Stomach (tissue), 19 donors: ENCODE measurements at places on chromosomes 3 and 15.

- H3K4me3 ChIP-seq: no peak overlapping the region
- no peak for DNase-seq
- peaks cover 22% of the 10 kb centered on the region for H3K27me3 ChIP-seq
- peaks cover 21% of the 10 kb centered on the region for H3K4me1 ChIP-seq
- H3K27ac ChIP-seq: no peak overlapping the region
Observed at GRCh38 chr15:101504866-101505609, 15.5 kb upstream of the PCSK6 start.

DNA sequence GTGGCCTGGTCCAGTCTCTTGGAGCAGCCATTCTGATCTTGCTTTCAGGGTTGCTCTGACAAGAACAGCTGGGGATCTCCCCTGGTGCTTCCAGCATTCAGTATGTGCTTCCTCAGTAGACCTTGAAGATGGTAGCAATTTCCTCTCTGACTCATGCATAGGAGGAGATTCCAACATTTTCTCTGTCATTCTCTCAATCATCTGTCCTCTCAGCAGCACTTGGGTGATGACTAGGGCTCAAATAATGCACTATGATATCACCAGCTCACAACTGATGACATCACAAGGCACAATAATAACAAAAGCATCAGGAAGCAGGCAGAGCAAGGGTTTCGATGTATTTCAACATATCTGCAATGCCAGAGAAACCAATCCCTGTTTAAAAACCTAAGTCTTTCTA, 52.7 kb downstream of the NFKBIZ start:
- H3K4me3 ChIP-seq: no peak overlapping the region
- H3K4me1 ChIP-seq: no peaks in the 10 kb centered on the region
- no peak for DNase-seq
- no peaks in the 10 kb centered on the region for H3K27me3 ChIP-seq
- H3K36me3 ChIP-seq: no peaks in the 10 kb centered on the region

- no peaks in the 10 kb centered on the region for H3K27me3 ChIP-seq
- H3K27ac ChIP-seq: no peak overlapping the region
- H3K36me3 ChIP-seq: no peaks in the 10 kb centered on the region
- no peak for DNase-seq
- peaks cover 32% of the 10 kb centered on the region for H3K4me1 ChIP-seq
Observed at GRCh38 chr3:171781711-171782127, 28.6 kb downstream of the PLD1 start.

GRCh38 chr15:78301326-78301725, 1.9 kb upstream of the SKIC8 start:
- no peak overlapping the region for H3K4me3 ChIP-seq
- no peak for DNase-seq
- peaks cover 16% of the 10 kb centered on the region for H3K4me1 ChIP-seq
- H3K27ac ChIP-seq: no peak overlapping the region

DNA sequence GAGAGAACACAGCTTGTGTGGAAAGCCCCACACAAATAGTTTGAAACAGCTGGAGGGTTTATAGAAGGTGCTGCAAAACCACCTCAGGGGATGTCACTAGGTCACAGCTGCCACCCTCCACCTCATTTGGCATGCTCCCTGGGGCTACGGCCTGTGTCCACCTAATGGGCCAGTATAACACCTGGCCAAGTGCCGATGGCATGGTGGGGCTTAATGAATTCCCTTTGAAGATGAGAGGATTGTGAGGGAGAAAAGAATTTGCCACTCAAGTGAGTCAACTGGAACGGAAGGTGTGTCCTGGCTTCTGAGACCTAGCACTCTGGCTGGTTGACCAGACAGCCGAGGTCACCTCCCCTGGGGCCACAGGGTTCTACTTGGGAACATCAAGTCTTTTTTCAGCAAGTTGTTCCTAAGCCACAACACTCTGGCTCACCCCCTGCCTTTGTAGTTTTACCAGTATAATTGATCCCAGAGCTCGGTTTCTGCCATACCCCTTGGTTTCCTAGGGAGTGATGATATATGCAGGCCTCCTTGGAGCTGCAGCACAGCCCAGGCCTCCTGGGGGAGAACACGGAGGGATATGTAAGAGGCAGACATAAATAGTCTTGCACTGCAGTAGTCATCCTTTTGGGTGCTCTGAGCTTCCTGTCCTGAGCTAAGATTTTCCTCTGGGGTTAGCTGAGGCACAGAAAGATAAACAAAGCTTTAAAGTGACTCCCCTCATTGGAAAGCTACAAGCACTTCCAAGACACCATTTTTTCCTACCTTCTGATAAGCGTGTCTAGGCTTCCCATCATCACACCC, 178.2 kb upstream of the LPP start:
- no peak overlapping the region for H3K27ac ChIP-seq
- no peaks in the 10 kb centered on the region for H3K4me1 ChIP-seq
- no peak overlapping the region for H3K4me3 ChIP-seq
- no peak for DNase-seq
